NCI-H2227 treated with DMSO at 0.1 percent for 48 hours (cell line): ENCODE measurements at places on chromosomes 11 and 22.

GRCh38 chr11:68677432-68677831, 6.9 kb upstream of the GAL start:
- no peak for DNase-seq

DNA sequence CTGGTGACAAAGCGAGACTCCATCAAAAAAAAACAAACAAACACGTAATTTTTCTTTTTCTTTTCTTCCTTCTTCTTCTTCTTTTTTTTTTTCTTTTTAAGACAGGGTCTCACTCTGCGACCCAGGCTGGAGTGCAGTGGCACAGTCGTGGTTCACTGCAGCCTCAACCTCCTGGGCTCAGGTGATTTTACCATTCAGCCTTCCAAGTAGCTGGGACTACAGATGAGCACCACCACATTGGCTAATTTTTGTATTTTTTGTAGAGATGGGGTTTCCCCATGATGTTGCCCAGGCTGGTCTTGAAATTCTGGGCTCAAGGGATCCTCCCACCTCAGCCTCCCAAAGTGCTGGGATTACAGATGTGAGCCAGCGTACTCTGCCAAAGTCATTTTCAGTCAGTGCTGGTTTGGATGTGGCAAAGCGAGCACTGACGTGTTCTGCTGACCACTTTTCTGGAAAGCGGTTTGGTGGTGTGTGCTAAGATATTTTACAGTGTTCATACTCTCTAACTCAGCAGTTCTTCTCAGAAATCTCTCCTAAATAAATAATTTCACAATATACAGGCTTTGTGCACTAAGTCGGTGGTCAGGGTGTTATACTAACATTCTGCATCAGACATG, 10.7 kb downstream of the FAM118A start:
- no peak for DNase-seq

DNA sequence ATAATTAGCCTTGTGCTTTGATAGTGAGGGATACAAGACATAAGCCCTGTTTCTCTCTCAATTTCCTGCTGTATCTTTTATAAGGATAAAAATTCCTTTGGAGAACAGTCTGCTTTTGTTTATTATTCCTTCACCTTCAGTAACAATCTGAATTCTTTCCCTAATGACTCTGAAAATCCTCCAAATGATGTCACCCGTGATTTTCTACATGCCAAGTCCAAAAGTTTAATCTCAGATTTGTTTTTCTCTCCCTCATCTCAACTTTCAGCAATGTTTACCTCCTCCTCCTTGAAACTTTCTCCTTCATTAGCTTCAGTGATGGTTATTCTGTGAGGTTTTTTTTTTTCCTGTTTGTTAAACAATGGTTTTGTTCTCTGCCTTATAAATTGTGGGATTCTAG, 2.2 kb downstream of the OR51E2 start:
- no peak for DNase-seq

DNA sequence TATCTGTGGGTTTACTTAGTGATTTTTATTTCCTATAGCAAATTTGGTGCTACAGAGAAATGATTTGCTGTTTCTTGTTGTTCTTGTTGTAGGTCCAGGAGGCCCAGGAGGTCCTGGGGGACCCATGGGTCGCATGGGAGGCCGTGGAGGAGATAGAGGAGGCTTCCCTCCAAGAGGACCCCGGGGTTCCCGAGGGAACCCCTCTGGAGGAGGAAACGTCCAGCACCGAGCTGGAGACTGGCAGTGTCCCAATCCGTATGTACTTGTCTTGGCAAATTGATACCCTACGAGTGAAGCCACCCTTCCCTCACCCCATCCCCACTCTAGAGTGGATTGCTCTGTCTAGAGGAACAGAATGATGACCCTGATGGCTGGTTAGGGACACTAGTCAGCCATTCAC, 7.8 kb upstream of the GAS2L1 start:
- DNase-seq: no peak

DNA sequence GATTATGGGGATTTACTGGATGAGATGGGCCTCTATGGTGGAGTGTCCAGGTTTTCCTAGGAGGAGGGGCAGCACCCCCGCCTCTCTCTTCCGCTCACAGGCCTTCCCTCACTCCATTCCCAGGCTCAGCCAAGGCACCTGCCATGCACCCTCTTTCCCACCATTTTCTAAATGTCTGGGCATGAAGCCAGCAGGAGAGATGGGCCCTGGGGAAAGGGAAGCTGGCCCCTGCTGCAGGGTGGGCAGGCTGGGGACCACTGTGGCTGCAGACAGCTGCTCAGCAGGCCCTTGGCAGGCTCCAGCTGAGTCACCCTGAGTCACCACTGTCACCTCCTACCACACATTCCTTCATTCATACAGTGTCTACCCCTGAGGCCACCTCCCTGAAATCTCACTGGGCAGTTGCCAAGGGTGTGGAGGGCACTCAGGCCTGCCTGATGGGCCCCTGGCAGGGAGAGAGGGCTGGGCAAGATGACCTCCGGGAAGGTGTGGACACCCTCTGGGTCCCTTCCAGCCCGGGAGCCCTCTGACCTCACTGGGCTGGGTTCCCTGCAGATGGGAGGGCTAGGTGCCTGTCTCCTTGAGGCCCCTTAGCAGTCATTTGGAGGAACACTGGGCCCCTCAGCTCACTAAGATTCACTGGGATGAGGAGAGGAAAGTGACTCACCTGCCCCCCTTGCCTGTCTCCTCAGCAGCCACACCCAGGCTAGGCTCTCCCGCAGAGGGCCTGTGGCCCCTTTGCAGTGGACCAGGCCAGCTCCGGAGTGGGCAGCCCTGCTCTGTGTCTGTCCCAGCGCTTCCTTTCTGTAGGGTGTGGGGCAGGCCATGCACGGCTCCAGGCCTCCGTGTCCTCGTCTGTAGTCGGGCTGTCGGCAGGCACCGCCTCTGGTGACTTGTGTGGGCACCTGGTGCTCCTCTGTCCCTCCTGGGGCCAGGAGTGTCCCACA, 7.8 kb downstream of the MYEOV start:
- no peak for DNase-seq
